SIG-M5 (cell line): ENCODE measurements at places on chromosomes 12 and 14.

- no peak for DNase-seq
Measured at GRCh38 chr14:22658946-22659345, 14.8 kb upstream of the OR6J1 start.

DNA sequence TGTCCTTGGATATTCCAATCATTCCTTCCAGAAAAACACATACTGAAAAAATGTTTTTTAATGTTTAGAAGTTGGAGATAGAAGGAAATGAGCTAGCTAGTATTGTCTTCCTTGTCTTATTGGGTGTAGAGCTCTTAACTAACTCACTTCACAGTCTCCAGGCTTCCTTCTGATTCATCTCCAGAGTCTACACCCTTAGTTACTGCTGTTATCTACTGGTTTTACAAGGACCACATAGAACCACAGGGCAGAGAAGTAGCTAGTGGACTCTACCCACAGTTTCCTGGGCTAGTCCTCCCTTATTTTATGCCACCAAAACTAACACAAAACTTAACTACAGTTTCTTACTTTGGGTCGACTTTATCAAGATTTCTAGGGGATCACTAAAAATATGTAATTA lies 31.0 kb upstream of the DHRS4 start:
- no peak for DNase-seq

DNA sequence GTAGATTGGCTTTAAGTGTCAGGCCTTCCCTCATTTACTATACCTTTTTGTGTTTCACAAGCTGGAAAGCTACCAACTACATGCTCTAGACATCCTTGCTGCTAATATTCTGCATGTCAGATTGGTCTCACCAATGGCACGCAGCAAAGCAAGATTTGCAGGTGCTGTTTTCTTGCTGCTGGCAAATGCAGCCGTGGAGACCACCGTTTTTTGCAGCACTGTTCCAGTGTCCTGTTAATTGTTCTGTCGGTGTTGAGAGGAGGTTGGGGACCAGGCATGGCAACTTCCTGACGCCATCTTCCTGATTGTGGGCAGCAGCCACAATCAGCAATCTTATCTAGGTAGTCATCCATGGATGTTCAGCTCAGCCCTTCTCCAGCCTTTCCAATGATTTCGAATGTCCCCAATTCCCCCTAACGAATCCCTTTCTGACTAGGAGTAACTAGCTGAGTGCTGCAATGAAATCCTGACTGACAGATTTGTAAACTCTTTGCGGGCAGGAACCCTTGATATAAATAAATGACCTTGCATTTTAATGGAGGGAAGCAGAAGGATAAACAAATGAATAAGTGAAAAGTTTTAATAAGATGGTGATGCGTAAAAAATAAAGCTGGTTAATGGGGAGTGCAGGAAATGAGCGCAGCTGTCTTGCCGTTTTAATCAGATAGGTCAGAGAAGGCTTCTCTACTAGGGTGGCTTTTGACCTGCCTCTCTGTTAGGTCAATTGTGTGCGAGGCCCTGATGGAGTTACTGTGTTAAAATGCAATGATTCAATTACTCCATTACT lies 574 bp upstream of the CRADD start:
- no peak for DNase-seq

GRCh38 chr12:15837141-15837790 lies 44.9 kb upstream of the STRAP start:
- DNase-seq: no peak

DNA sequence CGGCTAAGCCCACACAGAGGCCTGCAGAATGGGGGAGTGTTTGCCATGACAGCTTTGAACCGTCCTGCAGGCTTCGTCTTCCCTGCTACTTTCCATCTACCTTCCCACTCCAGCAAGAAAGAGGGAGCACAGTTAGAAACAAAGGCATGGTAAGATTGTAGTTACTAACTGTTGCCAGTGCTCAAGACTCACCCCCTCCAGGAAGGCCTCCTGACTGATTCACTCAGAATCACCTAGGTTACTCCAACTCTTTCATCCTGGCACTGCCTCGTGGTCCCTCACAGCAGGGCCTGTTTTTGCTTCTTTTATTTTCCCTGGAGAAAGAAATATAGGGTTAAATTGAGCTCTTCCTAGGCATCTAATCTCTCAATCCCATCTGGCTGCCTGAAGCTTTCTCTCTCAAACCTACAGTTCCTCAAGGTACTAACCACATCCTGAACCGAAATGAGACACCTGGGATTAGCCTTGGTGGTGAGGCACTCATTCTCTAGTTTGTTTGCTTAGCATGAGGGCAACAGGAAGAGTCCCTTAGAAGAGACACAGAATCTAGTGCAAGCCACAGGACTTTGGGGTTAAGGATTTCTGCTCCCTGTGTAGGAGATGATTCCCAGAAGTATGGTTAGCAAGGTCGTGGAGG lies 7.8 kb downstream of the GALNT6 start:
- DNase-seq: no peak

DNA sequence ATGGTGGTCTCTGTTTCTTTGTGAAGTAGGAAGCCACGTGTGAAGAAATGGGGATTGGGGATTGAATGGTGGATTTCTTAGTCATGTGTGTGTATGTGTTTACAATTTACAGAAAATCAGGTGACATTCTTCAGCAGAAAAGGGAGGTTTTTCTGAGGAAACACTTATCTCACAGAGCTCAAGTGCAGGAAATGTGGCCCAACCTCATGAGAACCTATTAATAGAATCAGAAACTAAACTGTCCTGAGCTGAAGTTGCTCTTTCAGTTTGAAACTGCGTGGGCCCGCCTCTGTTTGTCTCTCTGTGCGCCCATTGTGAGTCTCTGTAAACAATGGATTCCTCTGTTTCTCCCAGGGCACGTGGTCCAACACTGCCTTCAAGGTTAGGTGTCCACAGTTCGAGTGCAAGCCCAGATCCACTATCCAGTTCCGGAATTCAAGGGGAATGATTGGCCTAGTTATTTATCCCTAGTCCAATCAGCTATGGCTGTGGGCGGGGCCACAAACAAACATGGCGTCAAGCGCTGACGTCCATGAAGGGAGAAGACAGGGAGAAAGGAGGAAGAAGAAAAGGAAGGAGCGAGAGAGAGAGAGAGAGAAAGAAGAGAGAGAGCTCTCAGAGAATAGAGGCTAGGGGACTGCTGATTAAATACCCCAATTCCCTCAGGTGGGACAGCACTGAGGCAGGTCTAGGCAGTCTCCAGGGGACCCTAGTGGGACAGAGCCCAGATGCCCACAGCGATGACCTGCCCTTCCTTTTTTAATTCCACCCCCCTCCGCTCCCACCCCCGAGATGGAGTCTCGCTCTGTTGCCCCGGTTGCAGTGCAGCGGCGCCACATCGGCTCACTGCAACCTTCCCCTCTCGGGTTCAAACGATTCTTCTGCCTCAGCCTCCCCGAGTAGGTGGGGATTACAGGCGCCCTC lies 31.4 kb upstream of the C12orf76 start:
- DNase-seq: no peak

GRCh38 chr12:15852383-15852782 lies 29.8 kb upstream of the STRAP start:
- no peak for DNase-seq

DNA sequence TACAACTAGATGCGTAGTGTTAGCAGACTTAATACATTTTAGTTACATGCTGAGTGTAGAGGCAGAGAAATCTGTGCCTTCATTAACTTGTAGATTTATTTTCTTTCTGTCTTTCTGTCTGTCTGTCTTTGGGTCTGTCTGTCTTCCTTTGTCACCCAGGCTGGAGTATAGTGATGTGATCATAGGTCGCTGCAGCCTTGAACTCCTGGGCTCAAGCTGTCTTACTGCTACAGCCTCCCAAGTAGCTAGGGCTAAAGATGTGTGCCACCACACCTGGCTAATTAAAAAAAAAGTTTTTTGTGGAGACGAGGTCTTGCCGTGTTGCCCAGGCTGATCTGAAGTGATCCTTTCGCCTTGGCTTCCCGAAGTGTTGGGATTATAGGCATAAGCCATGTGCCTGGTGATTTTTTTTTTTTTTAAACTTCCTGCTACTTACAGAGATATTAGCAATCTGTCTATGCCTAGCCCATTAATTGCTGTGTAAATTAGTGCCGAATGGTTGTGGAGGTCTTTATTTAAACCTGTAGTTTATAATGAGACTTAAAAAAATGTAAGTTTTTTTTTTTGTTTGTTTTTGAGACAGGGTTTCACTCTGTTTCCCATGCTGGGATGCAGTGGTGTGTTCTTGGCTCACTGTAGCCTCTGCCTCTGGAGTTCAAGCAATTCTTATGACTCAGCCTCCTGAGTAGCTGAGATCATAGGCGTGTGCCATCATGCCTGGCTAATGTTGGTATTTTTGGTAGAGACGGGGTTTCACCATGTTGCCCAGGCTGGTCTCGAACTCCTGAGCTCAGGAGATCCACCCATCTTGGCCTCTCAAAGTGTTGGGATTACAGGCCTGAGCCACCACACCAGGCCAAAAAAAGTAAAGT lies 22.8 kb downstream of the ERC1 start:
- no peak for DNase-seq

DNA sequence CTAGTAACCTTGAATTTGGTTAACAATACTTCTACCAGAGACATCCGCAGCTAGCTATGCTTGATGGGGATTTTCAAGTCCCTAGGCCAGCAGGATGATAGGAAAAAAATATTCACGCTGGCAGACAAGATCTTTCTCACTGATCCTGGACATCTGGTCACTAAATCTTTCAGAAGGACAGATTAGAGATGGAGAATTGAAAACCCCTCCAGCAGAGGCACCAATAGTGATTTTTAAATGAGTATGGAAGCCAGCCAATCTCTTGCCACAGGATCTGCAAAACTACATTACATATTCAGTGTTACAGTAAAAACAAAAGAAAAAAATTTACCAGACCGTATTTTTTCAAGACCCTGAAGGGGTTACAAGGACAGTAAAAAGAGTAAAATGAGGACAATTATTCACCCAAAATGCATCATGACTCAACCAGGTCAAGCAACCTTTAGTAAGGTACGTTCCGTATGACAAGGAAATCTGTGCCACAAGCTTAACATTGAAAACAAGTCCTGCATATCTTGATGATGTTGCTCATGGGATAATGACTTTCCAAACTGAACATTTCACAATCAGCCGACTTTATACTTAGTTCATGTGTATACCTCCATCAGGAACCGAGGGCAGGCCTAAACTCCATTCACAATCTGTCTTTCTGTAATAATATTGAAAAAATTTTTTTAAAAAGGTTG lies 239.5 kb downstream of the GXYLT1 start:
- DNase-seq: no peak

DNA sequence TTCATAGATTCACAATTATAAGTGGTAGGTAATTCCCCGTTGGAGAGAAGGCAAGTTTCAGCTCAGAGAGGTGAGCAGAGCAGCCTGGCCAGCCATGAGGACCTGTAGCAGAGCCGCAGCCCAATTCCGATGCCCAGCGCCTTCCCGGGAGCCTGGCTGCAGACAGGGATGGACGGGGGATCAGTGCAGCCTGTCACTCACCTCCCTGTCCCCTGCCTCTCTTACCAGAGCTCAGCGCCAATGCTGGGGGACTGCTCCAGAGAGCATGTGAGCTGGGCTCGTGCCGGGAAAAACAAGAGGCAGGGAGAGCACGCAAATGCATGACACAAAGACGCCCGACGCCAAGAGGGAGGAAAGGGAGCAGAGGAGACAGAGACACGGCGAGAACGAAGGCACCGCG lies 231.9 kb downstream of the BCL11B start:
- DNase-seq: no peak

DNA sequence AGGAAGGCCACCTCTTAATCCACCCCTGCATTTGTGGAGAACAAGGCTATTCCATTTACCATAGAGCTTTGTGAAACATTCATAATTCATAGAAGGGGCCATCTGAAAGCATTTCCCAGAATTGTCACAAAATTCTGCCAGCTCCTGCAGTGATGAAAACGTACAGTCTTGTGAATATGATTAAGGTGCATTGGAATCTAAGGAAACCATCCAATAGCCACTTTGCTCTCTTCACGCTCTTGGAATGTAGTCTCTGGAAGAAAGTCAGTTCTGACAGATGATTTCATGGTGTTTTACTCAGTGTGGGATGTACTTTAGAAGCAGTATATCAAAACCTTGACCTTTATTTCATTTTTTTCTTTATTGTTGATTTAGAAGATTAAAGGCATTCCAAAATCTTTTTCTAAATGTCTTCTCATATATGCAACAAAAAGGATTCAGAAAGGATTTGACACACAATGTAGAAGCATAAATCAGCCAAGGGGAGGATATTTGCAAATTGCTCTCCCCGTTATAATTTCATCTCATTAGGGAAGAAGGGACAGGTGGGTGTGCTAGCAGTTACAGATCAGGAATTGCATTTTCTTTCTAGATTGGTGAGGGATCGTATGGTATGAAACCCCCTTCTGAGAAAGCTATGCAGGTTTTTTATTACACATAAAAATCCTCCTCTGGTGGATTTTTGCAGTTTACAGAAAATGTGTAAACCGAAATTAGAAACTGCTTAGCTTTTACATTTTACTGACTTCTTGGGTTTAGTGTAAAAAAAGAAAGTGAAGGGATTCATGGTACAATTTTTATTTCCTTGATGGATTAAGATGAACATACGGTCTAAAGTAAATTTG lies 390.2 kb downstream of the LRIG3 start:
- no peak for DNase-seq

- no peak for DNase-seq
Measured at GRCh38 chr12:92442782-92443181, 260.0 kb upstream of the PLEKHG7 start.

DNA sequence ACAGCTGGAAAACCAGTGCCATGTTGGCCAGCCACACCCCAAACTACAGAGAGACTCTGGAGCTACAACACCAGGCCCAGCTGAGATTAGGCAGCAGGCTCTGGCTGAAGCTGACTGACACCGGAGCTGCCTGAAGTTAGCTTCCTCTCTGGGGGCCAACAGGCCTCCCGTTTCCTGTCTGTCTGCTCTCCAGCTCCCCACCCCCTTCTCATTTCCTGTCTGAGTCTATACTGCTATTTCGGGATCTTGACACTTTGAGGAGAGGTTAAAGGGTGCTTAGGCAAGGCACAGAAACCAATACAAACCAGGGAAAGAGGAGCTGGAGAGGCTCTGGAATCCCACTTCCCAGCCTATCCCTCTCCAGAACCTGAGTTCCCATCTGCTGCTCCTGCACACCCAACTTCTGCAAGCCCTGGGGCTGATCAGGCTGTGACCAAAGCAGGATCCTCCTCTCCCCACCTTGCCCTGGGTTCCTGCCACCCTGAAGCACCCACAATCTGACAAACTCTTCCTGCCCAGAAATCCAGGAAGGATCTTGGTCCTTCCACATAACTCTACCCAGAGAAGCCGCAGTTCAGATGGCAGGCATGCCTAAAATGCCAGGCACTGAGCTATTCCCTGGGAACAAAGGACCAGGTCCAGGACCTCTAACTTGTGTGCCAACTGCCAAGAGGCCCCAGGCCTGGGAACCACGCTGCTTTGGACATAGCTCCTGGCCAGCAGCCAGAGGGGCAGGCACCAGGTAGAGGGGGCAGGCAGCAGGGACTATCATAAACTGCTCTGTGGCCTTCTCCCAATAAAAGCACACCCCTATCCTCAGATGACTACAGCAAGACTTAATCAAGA lies 39.9 kb downstream of the PRPF40B start:
- peak; percentile 75 for DNase-seq

GRCh38 chr12:74890237-74890599 lies 319.4 kb downstream of the KCNC2 start:
- DNase-seq: no peak

DNA sequence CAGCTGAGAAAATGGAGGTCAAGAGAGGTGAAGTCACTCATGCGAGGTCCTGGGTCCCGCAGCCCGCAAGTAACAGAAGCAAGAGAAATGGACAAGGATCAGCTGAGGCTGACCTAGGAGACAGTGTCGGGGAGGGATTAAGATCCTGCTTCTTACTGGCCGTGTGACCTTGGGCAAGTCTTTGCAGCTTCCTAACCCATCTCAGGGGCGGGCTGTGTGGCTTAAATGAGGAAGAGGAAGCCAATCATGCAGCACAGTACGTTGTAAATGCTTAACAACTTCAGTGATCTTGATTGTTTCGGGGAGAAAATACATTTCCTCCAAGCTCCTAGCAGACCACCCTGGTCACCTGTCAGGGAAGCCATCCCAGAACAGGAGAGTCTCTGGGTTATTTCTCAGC lies 7.1 kb upstream of the PGF start:
- no peak for DNase-seq
